ENCODE measurements at places on chromosomes 2 and 18.

- no peak for DNase-seq
Observed at GRCh38 chr2:29314816-29315571, 199.8 kb downstream of the CLIP4 start.

- no peak for DNase-seq
Observed at GRCh38 chr2:126482582-126483464, 173.1 kb upstream of the GYPC start.

- no peak for DNase-seq
Observed at GRCh38 chr2:132752421-132753206, 82.6 kb upstream of the LYPD1 start.

DNA sequence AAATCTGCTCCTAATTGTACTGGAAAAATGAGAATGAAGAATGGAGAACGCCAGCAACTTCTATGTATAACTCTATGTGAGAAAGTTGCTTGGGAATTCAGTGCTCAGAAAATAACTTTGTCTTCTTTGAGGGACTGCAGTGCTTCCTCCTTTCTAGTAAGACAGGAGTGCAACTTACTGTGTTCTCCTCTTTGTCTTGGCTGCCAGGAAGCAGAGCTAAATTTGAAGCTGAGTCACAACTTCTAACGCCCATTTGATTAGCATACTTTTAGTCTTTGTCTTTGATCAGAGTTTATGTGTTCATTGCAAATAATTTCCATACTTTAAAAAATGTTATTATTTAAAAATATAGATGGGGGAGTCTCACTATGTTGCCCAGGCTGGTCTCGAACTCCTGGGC is 6.6 kb downstream of the ARHGAP25 start:
- DNase-seq: no peak

DNA sequence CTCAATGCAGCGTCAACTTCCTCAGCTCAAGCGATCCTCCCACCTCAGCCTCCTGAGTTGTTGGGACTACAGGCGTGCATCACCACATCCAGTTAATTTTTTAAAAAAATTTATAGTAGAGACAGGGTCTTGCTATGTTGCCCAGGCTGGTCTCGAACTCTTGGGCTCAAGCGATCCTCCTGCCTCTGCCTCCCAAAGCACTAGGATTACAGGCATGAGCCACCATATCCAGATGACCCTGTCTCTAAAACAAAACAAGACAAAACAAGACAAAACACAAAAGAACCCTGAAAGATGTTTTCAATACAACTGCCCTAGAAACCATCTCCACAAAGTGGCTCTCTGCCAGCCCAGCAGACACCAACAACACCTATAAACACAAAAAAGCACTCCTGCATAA is 31.4 kb downstream of the ANKRD29 start:
- DNase-seq: no peak

GRCh38 chr18:25075331-25075730 is 276.6 kb downstream of the ZNF521 start:
- no peak for DNase-seq

DNA sequence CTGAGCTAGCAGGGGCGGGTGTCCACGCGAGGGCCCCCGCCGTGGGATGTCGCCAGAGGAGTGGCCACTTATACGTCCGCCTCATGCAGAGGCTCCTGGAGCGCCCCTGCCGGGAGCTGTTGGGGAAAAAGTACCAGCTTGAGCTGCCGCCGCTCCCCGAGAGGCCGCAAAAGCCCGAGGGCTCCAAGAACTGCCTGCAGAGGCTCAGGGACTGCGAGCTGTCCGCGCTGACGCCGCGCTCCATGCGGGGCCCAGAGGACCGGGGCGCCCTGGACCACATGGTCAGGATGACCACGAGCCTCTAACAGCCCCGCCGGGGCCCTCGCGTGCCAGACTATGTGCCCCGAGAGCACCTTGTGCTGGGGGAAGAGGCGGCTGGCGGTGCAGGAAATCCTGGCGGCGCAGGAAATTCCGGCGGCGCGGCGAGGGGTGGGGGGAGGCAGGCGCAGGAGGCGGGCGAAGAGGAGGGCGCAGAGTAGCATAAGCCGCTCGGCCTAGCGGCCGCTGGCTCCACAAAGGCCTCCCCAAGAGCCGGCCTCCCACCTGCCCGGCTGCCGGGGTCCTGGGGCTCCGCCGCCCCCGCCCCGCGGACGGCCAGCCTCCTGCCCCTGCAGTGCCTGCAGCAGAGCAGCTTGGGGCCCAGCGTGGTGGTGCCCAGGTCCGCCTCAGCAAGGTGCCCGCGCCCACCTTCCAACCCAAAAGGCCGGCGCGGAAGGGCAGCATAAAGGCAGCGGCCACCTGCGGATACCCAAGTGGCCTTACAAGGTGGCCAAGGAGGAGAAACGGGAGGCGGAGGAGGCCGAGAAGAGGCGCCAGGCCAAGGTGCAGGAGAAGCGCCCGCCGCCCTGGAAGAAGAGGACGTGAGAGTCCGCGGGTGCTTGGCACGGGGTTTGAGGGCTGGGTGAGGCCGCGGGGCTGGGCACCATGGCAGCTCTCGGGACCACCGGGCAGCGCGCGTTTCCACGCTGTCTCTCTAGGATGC is 42.1 kb upstream of the TRIM43B start:
- no peak for DNase-seq

- DNase-seq: no peak
Observed at GRCh38 chr18:70415823-70416488, 127.1 kb downstream of the SOCS6 start.
